ENCODE measurements at places on chromosomes 5 and 9.

DNA sequence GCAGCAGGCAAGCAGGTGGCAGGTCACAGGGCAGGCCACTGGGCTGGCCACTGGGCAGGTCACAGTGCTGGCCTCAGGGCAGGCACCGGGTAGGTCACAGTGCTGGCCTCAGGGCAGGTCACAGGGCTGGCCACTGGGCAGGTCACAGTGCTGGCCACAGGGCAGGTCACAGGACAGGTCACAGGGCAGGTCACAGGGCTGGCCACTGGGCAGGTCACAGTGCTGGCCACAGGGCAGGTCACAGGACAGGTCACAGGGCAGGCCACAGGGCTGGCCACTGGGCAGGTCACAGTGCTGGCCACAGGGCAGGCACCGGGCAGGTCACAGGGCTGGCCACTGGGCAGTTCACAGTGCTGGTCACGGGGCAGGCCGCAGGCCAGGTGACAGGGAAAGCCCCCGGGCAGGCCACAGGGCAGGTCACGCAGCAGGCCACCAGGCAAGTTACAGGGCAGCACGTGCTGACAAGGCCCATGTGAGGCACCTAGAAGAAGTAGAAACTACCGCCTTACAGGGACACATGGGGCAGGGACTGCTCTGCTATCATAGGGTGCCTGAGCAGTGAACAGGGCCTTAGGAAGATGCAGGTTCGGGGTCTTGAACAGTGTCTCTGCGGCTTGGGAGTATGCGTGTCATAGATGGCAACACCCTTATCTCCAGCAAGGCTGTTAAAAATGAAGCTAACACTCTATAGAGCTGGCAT lies 18.6 kb upstream of the MED10 start:
- no peak for DNase-seq

DNA sequence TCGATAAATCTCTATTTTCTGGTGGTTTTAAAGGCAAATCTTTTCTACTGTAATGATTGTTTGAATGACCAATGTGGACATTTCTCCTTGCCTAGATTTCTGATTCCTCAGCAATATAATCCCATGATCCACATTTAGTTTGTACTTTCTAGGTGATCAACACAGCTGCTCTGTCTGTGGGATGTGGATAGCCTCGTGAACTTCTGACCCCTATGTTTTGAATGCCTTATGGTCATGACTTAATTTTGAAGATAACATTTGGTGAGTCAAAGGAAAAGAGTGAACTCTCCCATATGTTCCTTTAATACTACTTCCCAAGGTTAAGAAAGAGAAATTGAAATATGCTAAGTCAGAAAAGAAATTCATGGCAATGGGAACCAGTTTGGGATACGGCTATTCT lies 147.5 kb downstream of the CAVIN4 start:
- no peak for DNase-seq

DNA sequence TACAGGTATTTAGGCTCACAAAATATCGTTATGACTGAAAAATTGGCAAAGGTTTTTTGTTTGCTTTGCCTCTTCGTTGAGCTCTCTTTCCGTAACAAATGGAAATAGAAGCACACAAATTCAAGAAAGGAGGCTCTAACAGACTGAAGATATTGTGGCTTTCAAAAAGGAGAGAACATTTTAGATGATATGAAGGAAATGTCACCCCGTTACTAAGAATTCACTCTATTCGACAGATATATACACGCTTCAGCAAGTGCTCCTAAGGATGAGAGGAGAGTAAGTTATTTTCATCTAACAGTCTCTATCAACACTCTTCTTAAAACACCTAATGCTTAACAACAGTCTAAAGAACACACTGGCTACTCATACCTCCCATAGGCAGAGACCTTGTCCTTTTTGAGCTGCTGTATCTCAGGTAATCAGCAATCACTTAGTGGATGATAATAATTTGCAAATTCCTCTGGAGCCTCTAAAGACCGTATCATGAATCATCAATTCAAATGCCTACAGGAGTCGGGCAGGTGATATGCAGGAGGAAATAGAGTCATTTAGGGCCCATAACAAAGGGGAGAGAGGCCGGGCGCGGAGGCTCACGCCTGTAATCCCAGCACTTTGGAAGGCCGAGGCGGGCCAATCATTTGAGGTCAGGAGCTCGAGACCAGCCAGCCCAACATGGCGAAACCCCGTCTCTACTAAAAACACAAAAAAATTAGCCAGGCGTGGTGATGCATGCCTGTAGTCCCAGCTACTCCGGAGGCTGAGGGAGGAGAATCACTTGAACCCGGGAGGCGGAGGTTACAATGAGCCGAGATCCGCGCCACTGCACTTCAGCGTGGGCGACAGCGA lies 1.4 kb upstream of the HSDL2 start:
- DNase-seq: no peak

GRCh38 chr5:5751498-5751897 lies 329.0 kb downstream of the ICE1 start:
- DNase-seq: no peak

GRCh38 chr5:167361795-167362194 lies 929.6 kb upstream of the WWC1 start:
- no peak for DNase-seq

DNA sequence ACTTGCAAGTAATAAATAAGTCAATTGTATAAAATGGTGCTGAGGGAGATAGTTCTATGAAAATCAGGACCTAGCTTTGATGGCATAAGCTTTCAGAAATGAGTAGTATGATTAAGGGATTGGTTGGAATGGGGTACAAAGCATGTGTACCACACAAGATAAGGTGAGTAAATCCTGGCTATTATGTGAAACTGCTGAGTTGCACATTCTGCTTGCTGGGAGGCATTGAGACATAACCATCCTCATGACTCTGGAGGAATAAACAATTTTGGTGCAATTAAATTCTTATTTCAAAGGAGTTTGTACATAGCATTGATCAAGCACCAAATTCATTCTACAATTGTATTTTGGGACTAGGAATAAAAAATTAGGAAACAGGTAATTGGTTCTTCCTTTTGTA lies 755.2 kb upstream of the ACO1 start:
- DNase-seq: no peak

GRCh38 chr9:85723215-85723614 lies 18.5 kb downstream of the AGTPBP1 start:
- DNase-seq: no peak
